ENCODE measurements at places on chromosomes 1 and 21.
A peak's percentile ranks its signal among the peaks of the same experiment; 100 is the strongest.

GRCh38 chr1:15443281-15443680 lies 5.0 kb downstream of the CTRC start:
- DNase-seq = no peak

- no peak for DNase-seq
Observed at GRCh38 chr21:21102896-21103295, 104.7 kb downstream of the NCAM2 start.

DNA sequence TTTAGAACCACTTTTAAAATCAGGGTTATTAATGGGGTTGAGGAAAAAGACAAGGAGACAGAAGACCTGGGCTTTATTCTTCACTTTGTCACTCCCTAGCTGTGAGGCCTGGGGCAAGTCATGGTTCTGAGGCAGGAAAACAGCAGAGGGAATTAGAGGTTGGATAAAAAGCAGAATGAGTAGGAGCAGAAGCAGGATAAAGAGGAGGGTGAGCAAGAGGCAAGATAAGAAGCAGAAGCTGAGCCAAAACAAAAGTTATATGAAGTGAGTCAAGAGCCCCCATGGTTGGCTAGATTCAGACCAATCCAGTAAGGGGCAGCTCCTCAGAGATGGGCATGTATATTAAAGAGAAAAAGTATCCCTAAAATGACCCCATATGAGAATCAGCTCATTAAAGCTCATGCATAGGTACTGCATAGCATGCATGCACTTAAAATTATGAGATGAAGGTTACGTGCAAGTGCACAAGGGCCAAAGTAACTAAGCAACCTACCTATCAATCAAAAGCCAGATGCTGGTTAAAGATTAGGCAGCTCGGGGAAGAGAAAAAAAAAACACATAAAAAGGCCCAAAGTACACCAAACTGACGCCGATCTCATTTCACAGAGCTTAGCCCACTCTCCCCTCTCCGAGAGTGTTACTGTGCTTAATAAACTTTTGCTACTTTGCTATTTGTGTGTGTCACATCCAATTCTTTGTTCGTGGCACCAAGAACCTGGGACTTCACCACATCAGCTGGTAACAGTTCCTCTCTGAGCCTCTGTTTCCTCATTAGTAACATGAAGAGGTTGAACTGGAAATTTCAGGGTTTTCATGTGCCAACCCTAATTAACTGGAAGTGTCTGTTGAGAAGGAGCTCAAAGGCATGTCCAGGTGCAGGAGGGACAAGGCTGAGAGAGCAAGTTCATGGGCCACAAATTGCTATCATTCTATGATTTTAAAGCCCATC lies 2.2 kb downstream of the AVPR1B start:
- DNase-seq = no peak

DNA sequence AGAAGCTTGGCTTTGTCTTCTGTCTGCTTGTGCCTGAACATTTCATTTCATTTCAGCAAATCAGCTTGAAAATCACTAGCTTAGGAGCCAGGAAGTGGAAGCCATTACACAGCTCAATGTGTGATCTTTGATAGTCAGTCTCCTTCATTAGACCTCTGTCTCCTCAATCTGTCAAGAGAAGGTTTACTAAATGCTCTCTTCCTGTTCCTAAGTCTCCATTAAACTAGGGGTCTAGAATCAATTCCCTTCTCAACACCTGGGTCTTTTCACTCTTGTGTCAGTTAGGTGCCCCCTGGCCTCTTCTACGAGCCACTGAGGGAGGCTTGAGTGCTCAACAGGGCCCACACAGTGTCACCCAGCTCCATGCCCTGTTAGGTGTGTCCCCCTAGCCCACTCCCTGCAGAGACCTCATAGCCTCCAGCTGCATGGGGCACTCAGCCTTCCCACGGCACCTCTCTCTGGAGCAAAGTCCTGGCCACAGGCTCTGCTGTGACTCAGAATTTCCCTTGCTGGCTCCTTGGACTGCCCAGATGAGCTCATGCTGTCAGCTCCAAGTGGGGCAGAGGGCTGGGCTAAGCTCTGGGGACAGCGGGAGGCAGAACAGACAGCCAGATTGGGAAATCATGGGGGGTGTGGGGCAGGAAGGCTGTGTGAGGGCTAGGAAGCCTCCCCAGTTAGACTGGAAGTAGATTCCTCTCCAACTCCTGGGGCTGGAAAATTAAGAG lies 115.7 kb upstream of the IPO9 start:
- no peak for DNase-seq

DNA sequence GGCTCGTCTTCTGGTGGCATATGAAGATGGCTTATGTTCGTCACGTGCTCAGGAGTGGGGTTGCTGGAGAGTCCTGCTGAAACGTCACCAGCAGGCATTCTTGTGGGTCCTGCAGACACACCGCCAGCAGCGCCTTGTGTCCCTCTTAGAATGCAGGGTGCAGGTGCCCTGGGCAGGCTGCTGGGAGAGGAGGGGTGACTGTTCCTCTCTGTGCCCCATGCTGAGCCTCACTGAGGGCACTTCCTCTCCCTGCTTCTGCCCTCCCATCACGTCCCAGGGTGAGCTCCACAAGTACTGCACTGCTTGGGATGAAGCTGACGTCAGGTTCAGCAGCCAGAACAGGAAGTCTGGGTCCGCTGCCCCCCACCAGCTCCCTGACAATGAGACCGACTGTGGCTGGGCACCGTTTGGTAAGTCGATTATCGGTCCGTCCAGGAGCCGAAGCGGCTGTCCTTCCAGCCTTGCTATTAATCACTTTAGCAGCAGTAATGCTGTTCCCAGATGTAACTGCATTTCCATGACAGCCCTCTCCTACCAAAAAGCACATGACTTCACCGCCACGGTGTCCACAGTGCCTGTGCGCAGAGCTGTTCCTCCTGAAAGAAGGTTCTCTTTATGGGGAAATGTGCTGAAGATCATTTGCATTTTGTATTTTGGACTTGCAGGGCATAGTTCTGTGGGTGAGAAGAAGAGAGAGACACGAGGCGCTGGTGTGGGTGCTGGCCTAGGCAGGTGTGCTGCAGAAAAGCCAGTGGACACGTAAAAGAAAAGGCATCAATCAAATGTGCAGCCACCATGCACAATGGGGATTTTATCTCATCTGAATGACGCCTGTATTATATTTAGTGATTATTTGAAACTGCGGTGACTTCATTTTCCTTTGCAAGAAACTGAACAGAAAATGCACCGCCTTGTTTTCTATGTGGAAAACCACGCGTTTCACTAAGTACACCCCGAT lies 21.0 kb downstream of the SLC37A1 start:
- DNase-seq = no peak

- DNase-seq = no peak
Observed at GRCh38 chr1:27363766-27364695, 2.7 kb downstream of the MAP3K6 start.

GRCh38 chr1:160472112-160472511 lies 50.9 kb downstream of the SLAMF6 start:
- no peak for DNase-seq

GRCh38 chr1:168734946-168735345 lies 5.9 kb upstream of the DPT start:
- DNase-seq = no peak

- DNase-seq = peak; percentile 27
Observed at GRCh38 chr1:92094090-92094489, 13.9 kb downstream of the BTBD8 start.

GRCh38 chr1:83761167-83762038 lies 237.5 kb downstream of the TTLL7 start:
- DNase-seq = no peak

DNA sequence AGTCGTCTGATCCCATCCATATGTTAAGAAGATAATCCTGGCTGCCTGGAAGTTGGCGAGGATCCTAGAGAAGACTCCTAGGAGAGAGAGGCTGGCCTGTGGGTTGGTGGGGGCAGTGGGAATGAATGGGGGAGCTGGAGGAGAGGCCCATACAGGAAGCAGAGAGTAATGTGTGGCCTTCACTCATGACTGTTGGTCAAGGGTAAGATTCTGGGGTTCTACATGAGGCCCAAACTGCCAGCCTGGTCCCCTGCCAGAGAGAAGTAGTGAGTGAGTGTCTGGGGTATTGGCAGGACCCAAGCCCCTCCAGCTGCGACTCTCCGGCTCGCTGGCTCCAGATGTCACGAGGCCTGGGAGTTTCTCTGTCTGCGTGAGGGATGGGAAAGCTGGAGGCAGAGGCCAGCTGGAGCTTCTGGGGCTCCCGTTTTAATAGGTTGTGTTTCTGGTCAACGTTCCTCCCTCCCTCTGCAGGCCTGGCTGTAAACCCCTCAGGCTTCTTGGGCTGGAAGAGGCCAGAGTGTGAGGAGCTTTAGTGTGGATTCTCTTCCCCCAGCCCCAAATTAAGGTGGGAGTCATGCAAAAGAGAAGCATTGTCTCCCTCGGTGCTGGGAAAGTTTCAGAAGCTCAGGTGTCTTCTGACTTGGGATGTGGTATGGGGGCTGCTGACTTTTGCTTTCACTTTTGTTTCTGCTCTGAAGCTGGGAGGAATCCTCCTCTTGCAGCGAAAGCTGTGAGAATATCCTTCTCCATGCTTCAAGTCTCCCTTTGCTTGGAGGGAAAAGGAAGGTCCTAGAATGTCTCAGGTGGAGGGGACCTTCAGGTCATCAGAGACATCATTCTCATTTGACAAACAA lies 2.6 kb downstream of the TMEM51 start:
- no peak for DNase-seq

DNA sequence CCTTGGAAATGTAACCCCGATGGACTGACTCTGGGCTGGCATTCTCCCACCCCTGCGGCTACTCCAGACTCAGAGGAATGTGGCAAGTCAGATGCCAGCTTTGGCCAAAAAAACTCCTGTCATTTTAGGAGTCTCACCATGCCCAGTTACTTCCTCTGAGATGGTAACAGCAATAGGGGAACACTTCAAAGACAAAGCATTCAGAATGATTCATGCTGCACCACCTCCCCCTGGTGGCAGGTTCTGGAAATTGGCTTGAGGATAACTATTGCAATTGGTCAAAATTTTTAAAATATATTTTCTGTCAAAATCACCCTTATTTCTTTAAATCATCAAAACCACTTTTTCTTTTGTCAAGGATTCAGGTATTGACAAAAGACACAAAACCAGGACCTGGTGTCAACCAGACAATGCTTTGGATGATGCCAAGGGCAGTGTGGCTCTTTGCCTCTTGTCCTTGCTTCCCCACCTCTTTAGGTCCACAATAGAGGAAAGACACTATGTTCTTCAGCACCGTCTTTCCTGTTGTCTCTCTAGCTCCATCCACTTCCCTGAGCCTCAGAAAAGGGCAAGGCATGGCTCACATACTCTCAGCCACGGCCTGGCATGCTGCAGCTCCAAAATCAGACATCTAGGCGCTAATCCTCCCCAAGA lies 9.9 kb upstream of the CDCA8 start:
- peak; percentile 46 for DNase-seq

DNA sequence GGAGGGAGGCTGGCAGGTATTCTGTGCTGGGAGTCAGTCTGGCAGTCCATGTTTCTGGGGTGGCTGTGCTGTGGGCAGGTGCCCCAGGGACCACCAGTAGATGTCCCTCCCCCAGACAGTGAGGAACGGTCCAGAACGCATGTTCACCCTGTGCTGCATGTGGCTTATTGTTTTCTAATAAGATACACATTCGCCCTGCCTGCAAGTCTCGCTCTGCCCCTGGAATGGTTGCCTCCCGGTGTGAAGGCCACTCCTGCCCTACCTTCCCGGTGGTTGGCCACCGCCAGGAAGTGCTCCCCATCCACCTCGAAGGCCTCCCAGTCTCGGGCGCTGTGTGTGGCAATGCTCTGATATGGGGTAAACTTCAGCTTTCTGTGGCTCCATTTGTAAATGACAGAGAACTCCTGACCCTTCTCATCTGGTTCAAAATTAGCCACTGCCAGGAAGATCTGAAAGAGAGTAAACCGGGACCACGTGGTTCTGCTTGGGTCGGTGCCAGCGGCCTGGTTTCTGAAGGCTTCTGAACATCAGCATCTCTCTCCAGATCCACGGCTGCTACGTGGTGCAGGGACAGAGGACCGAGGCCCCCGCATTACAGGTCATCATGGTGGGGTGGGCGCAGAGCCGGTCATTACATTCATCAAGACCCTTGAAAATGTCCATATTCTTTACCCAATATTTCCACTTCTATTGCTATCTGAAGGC lies 14.5 kb downstream of the KRTAP10-1 start:
- no peak for DNase-seq

GRCh38 chr1:87130438-87130837 lies 198.2 kb upstream of the LMO4 start:
- DNase-seq = no peak

- peak; percentile 37 for DNase-seq
Observed at GRCh38 chr1:69315823-69316222, 251.9 kb upstream of the LRRC7 start.

DNA sequence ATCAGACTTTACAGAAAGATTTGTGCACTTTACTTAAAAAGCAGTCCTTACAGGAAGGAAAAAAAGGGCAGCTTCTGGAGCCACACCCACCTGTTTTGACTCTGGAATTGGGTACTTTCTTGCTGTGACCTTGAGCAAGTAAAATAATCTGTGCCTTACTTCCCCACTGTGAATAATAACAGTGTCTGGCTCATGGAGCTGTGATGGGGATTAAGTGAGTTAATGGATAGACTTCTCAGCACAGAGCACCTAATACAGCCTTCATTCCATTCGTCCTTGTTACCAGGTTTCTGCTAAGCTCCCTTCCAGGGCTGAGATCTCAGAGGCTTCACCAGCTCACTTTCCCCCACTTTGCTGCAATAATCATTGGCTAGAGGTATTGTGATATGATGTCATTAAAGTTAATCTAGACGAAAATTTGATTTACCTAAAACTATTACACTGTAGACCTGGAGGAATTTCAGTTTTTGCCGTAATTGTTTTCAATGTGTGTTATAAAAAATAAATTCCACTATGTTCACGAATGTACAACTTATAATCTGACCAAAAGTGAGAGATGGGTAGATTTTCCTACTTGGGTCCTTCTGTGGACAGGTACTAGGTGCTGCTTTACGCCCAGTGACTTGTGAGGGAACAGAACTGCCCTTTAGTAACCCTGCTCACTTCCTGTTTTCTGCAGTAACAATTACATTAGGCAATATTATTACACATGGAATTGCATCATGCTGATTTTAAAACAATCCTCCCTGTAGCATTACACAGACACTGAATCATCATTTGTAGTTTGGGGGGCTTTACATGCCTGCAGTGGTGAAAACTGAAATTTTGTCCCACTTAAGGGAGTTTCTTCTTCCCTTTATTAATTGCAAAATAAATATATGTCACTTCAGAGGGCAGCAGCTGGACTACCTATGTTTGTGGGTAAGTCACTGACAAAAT lies 19.7 kb upstream of the ABCG1 start:
- DNase-seq = no peak

GRCh38 chr1:173360487-173361063 lies 116.6 kb upstream of the PRDX6 start:
- DNase-seq = no peak

GRCh38 chr1:244155661-244156060 lies 104.6 kb downstream of the ZBTB18 start:
- peak; percentile 8 for DNase-seq

- no peak for DNase-seq
Observed at GRCh38 chr1:44723064-44723463, 7.9 kb downstream of the RNU5D-1 start.

- DNase-seq = no peak
Observed at GRCh38 chr1:241217516-241217915, 139.5 kb downstream of the RGS7 start.
